ENCODE measurements at places on chromosomes 3 and 15. TPM values are rescaled to one million over a fixed set of nuclear protein-coding genes. Genes with fewer than 3 reads are reported as not detected.

PRSS50 gene
- 0.12 TPM for total RNA-seq

TNNC1 gene
- total RNA-seq: 0.33 TPM

ITIH3 gene
- total RNA-seq: 0.12 TPM

ROBO1 gene
- total RNA-seq: 63.6 TPM

BAHD1 gene
- total RNA-seq: 7.3 TPM

C3orf85 gene
- total RNA-seq: not detected

FBLN2 gene
- 18.0 TPM for total RNA-seq

SLCO2A1 gene
- total RNA-seq: under 0.01 TPM

CYP1A2 gene
- total RNA-seq: not detected

KCNH8 gene
- under 0.01 TPM for total RNA-seq

REC114 gene
- not detected for total RNA-seq

BMF gene
- 3.1 TPM for total RNA-seq

SNTN gene
- total RNA-seq: not detected

SLC24A5 gene
- total RNA-seq: not detected

RHOV gene
- total RNA-seq: not detected

TUSC7 gene
- total RNA-seq: not detected

RBMS3 gene
- total RNA-seq: 22.5 TPM

SOX14 gene
- not detected for total RNA-seq

SLC28A1 gene
- 0.12 TPM for total RNA-seq

ASB14 gene
- under 0.01 TPM for total RNA-seq

UBR1 gene
- 54.2 TPM for total RNA-seq

ABHD17C gene
- 3.0 TPM for total RNA-seq

RPL29 gene
- 767 TPM for total RNA-seq

IFT57 gene
- 79.2 TPM for total RNA-seq

GOLGA8T gene
- not detected for total RNA-seq
